CD4-positive, alpha-beta memory T cell (primary cell): ENCODE measurements at places on chromosomes 2 and 18. TPM values are rescaled to one million over a fixed set of nuclear protein-coding genes. Genes with fewer than 3 reads are reported as not detected.
A peak's percentile ranks its signal among the peaks of the same experiment; 100 is the strongest.

Gene LIMS4
- 4.6 TPM for polyA plus RNA-seq

- no peak for DNase-seq
These were observed 147.5 kb downstream of the PARD3B start for GRCh38 chr2:204692790-204693189.

- no peak for DNase-seq
These were observed 448.3 kb upstream of the SLC14A2 start for GRCh38 chr18:45166836-45167551.

DNA sequence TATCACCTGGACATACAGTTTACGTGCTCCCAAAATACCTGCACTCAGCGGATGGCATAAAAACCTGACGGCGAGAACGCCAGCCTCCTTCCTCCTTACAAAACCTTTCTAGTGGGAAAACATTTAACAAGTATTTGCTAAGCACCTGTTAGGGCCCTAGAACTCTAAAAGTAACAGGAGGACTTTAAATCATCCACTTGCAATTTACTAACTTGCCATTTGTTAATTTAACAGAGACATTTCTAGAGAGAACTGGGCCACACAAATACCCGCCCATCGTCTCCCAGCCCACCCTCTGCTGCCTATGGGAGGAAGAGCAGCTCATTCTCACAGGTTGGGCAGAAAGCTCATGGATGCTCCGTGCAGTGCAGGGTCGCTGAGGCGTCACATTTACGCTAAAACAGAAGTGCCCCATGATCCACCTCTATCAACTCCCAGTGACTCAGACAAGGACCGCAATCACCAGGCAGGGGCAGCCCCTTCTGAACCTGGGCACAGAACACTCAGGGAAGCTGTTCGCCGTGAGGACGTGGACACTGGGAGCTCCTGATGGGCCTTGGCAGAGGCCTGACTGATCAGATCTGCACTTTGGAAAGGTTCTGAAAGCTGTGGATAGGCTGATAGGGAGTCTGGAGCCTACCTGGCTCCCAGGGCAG lies 106.9 kb downstream of the HDAC4 start:
- DNase-seq, result peak; percentile 48

- DNase-seq, result no peak
These were observed 71.3 kb upstream of the SPRED2 start for GRCh38 chr2:65503746-65504145.

- no peak for DNase-seq
These were observed 154.9 kb downstream of the FTCDNL1 start for GRCh38 chr2:199696048-199696447.

DNA sequence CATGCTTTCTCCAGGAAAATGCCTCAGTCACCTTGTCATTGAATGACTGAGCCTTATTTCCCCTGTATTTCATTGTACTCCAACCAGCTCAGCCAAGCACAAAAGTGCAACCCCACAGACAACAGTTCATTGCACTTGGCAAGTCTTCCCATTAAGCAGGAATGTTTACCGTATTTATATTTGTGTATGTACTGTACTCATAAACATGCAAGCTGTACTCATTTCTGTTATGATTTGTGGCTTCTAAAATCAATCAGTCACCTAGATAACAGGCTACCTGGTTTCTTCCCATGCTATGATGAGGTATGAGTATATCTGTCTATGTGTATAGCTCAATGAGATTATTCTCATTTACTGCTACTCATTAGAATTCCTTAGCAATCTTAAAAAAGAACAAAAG lies 505.5 kb upstream of the FAM98A start:
- DNase-seq, result no peak

Gene SLC9A2
- not detected for polyA plus RNA-seq

DNA sequence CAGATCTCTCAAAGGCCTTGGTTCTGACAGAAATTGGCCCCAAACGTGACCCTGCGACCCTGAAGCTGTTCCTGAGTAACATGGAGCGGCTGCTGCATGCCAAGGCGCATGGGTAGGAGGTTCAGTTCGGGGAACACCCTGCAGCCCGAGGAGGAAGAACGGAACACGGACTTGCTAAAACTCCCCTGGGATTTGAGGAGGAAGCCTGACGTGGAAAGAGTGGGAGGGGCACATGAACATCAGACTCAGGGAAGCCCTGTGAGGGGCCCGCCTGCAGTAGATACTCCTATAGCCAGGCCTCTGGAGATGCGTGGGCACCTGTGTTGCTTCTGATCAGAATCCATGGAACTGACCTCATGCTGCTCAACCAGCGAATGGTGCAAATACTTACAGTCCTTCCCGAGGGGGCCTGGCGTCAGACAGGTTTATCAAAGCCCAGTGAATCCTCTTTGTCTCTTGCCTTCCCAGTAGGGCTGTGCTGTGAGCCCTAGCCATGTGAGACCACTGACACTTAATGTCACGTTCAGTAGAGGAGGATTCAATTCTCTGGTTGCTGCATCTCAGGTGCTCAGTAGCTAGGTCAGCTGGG lies 46.8 kb downstream of the IMPA2 start:
- DNase-seq, result no peak

Gene HOXD13
- polyA plus RNA-seq, result not detected

- no peak for DNase-seq
These were observed 360.4 kb upstream of the ZC3H15 start for GRCh38 chr2:186125625-186126024.

Gene KCNIP3
- polyA plus RNA-seq, result not detected
